ENCODE measurements at places on chromosomes 2 and 18.

DNA sequence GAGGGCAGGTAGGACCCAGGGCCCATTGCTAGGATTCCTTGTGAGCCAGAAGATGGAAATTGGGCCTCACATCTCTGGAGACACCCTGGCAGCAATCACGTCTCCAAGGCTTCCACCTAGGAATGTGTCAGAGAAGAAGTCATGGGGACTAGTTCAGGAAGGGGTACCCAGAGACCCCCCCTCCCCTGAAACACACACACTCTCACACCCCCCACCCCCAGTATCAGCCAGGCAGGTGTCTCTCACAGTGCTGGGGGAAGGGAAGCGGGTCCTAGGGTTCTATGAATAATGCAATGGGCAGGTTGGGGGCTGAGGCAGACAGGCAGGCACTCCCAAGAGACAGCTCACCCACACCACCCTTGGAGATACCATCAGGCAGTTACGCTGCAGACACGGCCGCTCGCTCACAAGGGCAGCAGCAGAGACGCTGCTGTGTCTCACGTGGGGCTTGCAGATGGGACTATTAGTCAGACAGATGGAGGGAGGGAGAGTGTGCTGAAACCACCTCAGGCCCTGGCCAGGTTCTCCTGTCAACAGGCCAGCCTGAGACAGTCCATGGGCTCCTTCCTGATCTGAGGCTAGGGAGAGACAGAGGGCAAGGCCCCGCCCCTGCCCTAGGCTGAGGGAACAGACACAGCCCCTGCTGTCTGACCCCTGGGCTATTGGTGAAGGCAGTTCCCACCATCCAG lies 134.6 kb downstream of the CYP26B1 start:
- no peak for DNase-seq

GRCh38 chr2:223324402-223324801 lies 272.4 kb downstream of the KCNE4 start:
- DNase-seq = no peak

- no peak for DNase-seq
Measured at GRCh38 chr2:213157242-213157641, 5.8 kb upstream of the IKZF2 start.

GRCh38 chr2:207720517-207721187 lies 9.2 kb downstream of the CCNYL1 start:
- no peak for DNase-seq

- DNase-seq = no peak
Measured at GRCh38 chr2:86636842-86637241, 13.2 kb upstream of the RNF103 start.

DNA sequence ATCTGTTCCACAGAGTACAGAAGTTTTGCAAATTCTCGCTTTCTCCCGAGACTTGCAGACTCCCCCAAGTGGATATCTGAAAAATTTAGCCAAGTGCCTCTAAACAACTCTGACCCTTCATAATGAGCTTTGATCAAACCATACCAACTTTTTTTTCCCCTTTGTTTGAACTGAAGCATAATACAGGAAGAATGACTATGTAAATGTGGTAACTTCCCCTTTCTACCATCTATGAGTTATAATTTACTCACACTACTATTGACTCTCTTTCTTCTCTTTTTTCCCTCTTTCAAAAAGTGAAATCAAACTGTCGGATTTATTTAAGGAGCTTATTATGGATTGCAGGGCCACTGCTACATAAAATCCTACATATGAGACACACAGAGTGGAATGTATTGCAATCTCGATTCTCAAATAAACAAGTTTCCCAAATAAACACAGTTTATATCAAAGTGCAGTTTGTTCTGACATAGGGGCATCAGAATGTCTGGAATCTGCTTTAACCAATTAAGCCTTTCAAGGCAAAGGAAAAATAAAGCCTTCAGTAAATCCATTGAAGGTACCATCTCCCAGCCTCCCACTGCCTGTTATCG lies 1.4 kb upstream of the ZNF804A start:
- no peak for DNase-seq

DNA sequence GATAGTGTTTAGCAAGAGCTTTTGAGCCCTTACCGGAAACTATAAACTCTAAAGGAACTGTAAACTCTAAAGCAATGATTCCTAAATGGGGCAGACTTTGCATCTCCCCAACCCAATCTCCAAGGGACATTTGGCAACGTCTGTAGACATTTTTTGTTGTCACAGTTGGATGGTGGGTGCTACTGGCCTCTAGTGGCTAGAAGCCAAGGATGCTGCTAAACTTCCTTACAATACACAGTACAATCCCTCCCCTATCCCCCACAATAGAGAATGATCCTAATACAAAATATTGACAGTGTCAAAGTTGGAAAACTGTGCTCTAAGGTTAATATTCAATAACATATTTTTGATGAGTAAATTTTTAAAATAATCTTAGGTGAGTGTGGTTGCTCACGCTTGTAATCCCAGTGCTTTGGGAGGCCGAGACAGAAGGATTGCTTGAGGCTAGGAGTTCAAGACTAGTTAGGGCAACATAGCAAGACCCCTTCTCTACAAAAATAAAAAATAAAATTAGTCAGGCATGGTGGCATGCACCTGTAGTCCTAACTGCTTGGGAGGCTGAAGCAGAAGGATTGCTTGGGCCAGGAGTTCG lies 66.7 kb downstream of the PTPN4 start:
- DNase-seq = peak; percentile 20

GRCh38 chr2:222100704-222101699 lies 197.8 kb downstream of the PAX3 start:
- DNase-seq = no peak

GRCh38 chr2:96147593-96148201 lies 2.5 kb upstream of the DUSP2 start:
- DNase-seq = no peak

- no peak for DNase-seq
Measured at GRCh38 chr2:8249141-8249540, 432.7 kb upstream of the ID2 start.

DNA sequence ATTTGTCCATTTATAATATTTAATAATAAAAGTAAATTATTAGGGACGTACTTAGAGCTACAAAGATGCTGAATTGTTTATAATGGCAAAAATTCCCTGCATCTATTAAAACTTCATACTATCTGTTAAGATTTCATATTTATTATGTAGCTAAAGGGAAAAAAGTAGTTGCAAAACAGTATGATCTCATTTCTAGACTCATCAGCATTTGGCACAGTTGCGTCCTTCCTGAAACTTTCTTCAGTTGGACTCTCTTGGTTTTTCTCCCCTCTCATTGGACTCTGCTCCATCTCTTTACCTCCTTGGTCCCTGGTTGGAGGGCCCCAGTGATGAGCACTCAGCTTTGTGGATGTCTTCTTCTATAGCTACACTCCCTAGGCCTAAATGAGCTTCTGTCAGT lies 99.6 kb downstream of the TMEM247 start:
- no peak for DNase-seq

DNA sequence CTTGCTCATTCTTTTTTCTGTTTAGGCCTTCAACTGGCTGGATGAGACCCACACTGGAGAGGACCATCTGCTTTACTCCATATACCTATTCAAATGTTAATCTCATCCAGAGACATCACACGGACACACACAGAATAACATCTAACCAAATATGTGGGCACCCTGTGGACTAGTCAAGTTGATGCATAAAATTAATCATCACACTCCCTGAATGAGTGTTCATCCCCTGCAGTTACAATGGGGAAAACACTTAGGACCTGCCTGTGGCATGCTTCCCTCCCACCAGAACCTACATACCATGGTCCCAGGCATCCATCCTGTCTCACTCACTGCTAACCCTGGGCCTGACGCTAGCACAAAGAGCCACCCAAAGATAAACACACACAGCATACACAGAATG lies 112.8 kb upstream of the TEX51 start:
- DNase-seq = no peak

DNA sequence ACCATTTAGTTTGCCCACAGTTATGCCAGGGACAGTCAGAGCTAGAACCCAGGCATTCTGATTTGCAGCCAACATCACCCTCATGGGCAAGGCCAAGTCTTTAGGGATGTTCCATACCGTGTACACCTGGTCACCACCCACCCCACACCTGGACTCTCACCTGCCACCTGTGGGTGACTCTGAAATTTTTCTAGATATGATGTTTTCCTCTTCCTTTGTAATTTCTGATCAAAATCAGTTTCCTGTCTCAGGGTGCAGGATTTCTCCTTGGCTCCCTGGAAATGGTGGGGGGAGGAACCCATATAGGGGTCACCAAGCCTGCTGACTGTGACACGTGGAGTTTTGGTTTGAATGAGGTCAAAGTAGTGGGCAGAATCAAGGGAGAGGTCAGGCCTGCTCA lies 138.2 kb downstream of the ACOXL start:
- DNase-seq = no peak

- DNase-seq = no peak
Measured at GRCh38 chr18:50662177-50662576, 102.3 kb downstream of the MAPK4 start.

DNA sequence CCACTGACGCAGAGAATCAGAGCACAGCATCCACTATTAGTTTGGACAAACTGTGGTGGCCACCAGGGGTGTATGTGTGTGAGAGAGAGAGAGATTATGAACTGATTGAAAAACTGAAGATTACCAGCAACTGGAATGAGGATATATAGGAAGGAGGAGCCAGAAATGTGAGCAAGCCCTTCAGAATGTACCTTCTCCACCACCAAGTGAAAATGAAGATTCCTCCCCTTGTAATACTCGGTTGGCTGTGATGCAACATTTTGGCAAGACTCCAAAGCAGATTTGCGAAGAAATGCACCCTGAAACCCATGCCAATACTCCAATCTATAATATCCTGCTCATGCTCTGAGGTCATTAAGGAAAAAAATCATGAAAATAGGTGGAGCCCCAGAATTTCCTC lies 121.2 kb upstream of the SLC35G4 start:
- no peak for DNase-seq

- DNase-seq = no peak
Measured at GRCh38 chr2:134460583-134460998, 206.7 kb downstream of the MGAT5 start.

GRCh38 chr2:151946899-151947812 lies 118.9 kb upstream of the ARL5A start:
- DNase-seq = no peak

Measured in stimulated activated CD8-positive, alpha-beta memory T cell treated with anti-CD3 and anti-CD28 coated beads, Interleukin-12 subunit alpha, Interleukin-12 subunit beta, amount 100 ng/mL, for 1 hour (primary cell).